ENCODE measurements at places on chromosomes 11 and 22.

DNA sequence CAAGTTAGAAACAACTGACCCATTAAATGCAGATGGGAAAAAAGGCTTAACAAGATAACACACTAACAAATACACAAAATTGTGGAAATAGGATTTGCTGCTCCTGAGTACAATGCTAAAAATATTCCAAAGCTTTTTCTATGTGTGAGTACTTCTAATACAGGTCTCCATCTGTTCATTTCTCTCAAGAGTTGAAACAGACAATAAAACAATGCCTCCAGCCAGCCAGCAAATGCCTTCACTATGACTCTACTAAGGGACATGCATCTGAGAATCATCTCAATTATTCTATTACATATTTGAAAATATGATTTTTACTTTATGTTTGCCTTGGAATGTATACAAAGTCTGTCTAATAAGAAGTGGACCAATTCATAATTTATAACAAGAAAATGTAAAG, 119.0 kb downstream of the CADM1 start:
- DNase-seq, result no peak

DNA sequence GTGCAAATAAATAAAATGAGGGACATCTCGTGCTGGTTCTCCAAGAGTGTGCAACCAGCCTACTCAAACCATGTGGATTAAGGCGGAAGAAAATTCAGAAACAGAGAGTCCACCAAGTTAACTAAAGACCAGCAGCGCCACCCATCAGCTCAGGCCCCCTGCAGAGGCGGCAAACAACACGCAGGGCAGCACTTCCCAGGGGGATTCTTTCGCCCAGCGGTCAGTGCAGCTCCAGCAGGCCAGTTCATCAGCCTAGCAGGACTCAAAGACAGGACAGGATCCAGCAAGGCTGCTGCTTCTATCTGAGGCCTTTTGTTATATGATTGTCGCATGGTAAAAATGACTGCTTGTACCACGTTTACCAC, 51.7 kb downstream of the PACSIN2 start:
- no peak for DNase-seq

GRCh38 chr11:11667056-11667455, 45.3 kb upstream of the GALNT18 start:
- no peak for DNase-seq

DNA sequence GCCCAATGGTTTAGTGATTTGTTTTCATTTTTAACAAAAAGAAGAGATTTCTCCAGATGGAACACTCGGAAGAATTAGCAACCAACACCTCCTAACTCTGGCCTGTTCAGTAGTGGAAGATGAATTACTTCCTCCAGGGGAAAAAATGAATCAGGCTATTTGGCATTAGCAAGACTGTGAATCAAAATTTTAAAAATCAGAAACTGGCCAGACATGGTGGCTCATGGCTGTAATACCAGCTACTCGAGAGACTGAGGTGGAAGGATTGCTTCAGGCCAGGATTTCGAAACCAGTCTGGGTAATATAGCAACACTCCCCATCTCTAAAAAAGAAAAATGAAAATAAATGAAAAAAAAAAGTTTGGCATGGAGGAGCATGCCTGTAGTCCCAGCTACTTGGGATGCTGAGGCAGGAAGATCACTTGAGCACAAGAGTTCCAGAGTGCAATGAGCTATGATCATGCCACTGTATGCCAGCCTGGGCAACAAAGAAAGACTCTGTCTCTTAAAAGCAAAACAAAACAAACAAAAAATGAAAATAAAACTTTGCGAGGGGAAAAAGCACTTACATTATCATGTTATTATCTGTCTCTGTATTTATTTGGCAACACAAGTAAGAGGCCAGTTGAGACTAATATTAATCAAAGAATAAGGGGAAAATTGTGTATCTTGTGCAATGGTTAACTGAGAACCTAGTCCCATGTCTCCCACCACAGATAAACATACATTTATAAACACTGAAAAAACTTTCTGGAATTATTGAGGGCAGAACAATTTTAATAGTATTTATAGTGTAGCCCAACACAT, 796.3 kb upstream of the ANO3 start:
- no peak for DNase-seq

Data from right renal cortex interstitium (tissue), 3 donors.